ENCODE measurements at places on chromosomes 1 and 21.

DNA sequence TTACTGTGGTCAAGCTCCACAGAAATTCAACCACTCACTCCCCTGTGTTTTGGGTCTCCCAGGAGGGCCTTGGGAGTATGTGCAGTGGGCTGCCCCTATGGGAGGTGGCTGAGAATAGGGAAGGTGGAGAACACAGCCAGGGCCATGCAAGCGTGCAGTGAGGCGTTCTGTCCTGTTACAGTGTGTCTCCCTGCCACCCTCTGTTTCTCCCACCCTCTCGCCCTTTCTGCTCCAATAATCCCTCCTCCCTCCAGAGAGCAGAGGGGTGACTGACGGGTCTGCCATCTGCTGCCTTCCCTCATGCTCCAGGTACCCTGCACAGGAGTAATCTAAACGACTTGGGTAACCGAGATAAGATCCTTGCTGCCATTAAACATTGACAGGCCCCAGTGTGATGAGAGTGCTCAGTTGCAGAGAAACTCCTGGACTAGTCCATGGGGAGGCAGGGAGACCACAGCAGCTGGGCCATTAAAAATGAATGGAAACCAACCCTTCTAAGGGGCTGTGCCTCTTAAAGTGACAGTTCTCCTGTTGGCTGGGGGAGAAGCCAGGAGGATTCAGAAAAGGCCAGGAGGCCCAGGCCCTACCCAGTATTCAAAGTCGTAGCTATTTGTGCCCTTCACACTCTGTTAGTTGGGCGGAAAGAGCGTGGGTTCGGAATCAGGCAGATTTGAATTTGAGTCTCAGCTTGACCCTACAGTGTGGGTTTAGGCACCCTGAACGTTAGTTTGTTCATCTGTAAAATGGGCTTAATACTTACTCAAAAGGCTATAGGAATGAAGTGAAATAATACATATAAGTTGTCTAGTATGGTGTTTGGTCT, 22.4 kb upstream of the BTG2 start:
- DNase-seq: no peak

DNA sequence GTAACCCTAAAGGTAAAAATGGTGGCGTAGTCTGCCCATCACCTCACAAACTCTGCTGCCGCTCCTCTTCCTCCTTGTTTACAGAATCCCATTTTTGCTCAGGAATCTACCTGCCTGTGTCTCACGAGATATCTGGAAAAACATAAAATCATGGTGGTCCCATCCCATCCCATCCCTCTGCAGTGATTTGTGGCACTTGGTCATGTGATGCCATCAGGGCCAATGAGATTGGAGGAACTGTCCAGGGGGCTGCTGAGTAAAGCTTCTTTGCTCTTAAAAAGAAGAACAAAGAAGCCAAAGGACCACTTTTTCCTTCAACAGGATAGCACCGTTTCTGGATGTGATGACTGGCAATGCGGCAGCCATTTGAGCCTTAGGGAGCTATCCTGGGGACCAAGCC, 33.0 kb upstream of the CLDN14 start:
- no peak for DNase-seq

DNA sequence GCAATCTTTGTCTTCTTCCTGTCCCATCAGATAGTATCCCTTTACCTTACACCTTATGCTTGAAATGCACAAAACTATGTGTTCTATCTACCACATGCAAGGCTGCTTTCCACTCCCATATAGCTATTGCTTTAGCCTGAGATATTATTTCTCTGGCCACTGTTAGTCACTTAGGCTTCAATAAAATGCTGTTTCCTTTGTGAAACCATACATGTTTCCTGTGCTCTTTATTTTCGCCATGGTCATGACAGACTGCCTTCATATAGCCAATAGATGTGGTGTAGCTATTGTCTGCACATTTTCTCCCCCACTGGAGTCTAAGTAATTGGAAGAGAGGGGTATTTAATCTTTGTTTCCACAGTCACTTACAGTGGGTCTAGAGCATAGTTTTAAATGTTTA, 108.4 kb downstream of the GREM2 start:
- no peak for DNase-seq

- DNase-seq: peak; percentile 31
Measured at GRCh38 chr1:151945725-151946722, 36.7 kb upstream of the THEM4 start.

DNA sequence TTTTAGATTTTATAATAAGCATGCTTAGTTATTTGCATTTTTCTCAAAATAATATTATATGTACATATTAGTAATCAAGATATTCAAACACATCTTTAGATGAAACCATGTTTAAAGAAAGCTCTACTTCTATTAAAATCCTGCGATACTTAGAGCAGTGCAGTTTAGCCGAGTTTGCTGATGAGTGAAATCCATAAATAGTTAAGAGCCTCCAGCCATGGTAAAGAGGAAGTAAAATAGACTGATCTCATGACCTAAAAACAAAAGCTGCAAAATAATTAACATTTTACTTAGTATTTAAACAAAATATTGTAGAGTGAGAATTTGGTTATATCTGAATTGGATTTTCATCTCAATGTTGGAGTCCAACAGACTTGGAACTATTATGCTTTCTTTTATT, 147.4 kb upstream of the NRIP1 start:
- DNase-seq: no peak

GRCh38 chr1:172278478-172278877, 142.0 kb upstream of the C1orf105 start:
- DNase-seq: no peak

DNA sequence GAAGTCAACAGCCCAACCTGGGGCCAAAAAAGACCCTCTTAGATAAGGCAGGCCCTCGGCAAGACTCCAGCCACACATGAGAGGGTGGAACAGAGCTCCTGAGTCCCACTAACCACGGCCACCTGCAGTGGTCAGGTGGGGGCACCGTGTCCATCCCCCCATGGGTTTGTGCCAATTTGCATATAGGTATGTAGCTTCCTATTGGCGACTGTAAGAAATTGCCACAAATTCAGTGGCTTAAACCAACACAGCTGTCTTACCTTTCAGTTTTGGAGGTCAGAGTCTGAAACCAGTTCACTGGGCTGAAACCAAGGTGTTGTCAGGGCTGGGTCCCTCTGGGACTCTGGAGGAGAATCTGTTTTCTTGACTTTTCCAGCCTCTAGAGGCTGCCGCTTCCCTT, 59.3 kb downstream of the COL18A1 start:
- no peak for DNase-seq

DNA sequence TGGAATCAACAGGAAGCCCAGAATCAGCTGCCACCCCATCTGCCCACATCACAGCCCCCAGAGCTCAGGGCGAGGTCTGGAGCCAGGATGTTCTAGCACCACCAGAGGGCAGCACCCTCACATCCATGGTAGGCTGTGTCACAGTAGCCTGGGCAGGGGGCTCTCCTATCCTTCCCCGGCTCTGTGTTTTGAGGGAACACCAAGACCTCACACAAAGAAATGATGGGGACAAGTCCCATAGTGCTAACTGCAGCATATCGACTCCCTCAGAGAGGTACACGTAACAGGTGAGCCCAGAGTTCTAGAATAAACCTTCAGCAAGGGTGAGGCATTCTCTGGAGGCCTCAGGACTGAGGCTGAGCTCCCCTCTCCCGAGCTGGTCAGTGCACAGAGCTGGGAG, 2.3 kb upstream of the KCNC4 start:
- peak; percentile 71 for DNase-seq

GRCh38 chr1:84162295-84162694, 18.2 kb downstream of the PRKACB start:
- DNase-seq: no peak

DNA sequence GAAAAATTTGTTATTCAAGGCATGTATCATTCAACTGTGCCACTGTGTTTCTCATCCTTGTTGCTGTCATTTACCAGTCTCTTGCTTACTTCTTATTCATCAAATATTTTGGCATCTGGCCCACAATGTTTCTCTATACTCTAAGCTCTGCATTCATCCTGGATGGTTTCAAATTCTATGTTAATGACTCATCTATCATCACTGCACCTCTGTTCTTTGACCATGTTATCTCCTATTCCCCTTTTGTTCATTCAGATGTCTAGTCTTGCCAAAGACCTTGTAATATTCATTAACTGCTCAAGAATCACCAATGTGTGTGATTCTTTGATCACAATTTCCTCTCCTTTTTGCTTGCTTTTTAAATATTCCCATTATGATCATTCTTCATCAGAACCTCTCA, 54.6 kb upstream of the PRKACB start:
- DNase-seq: no peak

DNA sequence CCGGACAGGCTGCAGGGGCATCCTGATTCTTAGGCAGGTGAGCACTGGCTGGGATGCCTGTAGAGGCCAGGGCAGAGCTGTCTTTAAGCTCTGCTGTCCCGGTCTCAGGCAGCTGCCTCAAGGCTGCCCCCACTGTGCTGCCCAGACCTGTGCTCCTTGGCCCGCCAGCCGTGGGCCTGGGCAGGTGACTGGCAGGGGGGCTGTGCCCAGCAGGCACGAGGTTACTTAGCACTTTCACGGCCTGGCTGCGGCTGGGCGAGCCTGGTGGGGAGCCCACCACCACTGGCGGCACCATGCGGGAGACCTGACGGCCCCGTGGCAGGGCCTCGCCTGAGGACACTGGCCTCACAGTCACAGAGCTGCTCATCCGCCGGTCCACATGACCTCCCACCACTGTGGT, 8.2 kb downstream of the CRYBG2 start:
- DNase-seq: no peak

DNA sequence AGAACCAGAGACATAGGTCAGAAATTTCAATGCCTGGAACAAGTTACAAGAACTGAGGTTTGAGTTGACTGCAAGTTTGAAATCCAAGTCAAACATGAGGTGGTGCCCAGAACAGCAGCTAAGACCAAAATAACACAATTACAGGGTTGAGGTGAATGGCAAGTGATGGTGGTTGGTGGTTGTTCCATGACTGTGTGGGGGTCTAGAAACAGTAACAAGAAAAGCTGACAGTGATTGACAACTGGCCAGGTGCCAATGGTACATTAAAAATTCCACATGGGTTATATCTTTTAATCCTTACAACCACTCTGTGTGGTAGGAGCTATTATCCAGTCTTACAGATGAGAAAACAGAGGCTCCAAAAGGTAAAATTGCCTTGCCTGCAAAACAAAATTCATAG, 32.0 kb downstream of the RIMS3 start:
- no peak for DNase-seq

- DNase-seq: no peak
Measured at GRCh38 chr21:40938611-40939010, 91.7 kb upstream of the DSCAM start.

DNA sequence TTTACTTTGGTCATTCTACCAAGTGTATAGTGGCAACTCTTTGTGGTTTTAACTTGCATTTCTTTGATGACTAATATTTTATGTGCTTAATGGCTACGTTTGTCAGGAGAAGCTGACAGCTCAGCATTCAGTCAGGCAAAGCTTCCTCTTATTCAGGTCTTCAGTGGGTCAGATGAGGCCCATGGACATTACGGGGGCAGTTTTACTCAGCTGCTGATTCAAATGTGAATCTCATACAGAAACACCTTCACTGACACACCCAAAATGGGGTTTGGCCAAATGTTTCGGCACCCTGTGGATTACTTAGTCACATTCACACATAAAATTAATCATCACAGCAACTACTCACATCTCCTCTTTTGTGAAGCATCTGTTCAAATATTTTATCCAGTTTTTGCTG, 104.9 kb upstream of the PLD5 start:
- no peak for DNase-seq

DNA sequence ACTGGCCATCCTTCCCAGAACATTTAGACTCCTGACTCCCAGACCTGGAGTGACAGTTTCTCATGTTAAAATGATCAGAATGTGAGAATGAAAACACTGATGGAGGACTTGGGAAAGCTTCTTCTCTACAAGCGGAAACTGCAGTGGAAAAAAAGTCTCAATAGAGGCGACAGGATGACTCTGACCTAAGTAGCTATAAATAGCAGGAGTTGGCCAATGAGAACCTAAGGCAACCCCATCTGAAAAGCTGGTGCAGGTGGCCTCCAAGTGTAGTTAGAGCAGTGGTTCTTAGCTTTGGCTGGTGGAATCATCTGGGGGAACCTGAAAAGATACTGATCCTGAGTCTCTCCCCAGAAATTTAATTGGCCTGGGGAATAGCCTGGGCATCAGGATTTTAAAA, 44.2 kb upstream of the EXOSC10 start:
- DNase-seq: no peak

- DNase-seq: no peak
Measured at GRCh38 chr1:192159014-192159413, 752 bp downstream of the RGS18 start.

DNA sequence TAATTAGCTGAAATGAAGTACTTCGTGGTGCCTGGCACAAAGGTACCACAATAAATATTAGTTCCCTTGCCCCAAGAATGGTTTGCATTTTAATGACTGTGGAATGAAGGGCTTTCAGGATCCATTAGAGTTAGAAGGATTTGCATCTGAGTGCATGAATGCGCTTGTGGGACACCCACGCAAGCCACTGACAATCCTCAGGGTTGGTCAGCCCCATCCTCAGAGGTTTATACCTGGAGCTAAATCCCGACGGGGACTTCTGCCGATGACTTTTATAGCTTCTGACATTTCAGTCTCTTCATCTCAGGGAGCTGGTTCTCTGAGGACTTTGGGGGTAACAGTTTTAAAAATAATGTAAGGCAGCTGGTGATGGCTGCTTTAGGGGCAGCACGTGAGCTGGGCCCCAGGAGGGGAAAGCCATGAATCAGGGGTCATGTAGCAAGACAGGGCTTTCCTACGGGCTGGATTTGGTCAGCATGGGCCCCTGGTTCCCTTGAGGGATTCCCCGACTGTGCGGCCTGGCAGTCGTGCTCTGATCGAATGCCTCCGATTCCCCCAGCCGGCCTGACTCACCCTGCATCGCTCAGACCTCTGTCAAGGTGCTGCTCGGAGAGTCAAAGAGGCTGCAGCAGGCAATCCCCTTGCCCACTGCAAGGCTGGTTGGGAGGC, 20.8 kb upstream of the IL10 start:
- no peak for DNase-seq

GRCh38 chr1:184965944-184966860, 8.1 kb downstream of the NIBAN1 start:
- DNase-seq: no peak

DNA sequence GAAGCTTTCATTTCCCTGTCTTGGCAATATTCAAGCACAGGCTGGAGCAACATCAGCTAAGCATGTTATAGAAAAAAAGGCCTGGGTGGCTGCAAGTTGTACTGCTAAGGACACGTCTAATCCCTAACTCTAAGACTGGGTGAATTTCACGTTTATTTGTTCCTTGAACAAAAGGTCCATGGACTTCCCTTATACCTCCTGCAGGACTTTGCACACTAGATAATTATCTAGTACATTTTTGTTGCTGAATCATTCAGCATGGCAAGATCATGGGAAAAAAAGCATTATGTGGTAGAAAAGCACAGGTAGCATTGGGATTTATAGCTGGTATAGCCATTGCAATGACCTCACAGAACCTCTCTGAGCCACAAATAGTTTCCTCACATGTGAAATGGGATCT, 130.7 kb upstream of the DMRTA2 start:
- DNase-seq: no peak

- no peak for DNase-seq
Measured at GRCh38 chr1:14850563-14850962, 252.1 kb downstream of the KAZN start.
